Daoy (cell line): ENCODE measurements at places on chromosomes 12 and 14. TPM values are rescaled to one million over a fixed set of nuclear protein-coding genes. Genes with fewer than 3 reads are reported as not detected.

GRCh38 chr14:71467361-71467811 lies 464.8 kb upstream of the RGS6 start:
- peak; percentile 9 for DNase-seq

DNA sequence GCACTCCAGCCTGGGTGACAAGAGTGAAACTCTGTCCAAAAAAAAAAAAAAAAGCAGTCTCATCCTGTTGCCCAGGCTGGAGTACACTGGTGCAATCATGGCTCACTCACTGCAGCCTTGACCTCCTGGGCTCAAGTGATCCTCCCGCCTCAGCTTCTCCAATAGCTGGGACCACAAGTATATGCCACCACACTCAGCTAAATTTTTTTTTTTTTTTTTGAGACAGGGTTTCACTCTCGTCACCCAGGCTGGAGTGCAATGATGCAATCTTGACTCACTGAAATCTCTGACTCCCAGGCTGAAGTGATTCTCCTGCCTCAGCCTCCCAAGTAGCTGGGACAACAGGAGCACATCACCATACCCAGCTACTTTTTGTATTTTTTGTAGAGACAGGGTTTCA lies 5.2 kb upstream of the CNPY2 start:
- DNase-seq = peak; percentile 22

- no peak for DNase-seq
These were observed 74.3 kb downstream of the SYNE3 start for GRCh38 chr14:95442016-95442632.

DNA sequence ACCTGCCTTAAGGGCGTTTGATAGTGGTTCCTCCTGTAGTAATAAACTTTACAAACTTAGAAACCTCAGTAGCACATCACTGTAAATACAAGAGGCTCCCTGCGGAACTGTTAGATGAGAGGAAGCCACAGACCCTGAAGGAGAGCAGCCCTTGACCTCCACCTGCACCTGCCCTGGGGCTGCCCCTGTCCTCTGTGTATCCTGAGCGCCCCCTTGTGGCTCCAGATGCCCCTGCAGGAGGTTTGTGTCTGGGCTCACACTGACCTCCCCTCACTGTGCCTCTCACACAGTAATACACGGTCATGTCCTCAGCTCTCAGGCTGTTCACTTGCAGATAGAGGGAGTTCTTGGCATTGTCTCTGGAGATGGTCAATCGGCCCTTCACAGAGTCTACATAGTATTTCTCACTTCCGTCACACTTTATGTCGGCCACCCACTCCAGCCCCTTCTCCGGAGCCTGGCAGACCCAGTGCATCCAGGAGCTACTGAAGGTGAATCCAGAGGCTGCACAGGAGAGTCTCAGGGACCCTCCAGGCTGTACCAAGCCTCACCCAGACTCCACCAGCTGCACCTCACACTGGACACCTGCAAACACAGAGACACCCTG lies 1059.8 kb downstream of the TMEM121 start:
- DNase-seq = peak; percentile 46

DNA sequence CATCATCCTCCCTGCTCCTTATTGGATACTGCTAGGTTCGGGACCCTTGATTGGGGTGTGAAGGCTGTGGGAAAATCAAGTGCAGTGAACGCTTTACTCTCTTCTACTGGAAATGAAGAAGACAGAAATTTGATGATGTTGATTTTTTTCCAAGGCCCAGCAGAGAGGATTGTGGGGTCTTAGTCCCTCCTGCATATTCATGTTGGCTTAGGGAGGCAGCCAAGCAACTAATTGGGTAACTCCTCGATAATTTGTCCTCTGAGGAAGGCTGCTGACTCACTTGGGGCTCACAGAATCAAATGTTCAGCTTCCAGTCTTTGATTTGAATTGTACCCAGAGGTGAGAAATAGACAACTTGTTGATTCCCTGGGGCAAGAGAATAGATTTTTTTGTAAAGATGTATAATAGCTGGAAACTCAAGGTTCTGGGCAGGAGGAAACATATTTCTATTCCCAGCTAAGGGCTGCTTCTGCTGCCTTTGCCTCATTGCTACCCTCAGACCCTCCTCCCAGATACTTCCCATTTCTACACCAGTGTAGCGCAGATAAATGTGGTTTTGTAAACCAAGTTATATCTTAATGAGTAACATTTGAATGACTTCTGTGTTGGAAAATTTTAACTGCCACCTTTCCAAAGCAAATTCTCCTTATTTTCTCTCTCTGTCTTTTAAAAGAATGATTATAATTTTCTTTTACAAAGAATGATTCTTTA lies 21.7 kb downstream of the NEUROD4 start:
- peak; percentile 25 for DNase-seq

DNA sequence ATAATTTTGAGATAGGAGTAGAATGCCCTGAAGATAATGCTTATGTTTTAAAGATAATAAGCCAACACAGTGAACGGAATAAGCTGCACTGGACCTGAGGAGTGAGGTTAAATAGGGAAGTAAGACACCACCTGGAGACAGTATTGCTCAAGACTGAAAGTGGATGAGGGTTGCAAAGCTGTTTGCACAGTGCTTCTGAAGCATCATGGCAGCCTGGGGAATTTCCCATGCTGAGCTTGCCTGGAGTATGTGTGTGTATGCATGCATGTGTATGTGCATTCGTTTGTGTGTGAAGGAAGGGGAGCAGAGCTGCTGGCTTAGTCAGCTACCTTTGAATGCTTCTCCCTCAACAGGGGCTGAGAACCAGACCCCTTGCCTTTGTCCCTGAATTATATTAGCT lies 35.8 kb downstream of the BHLHE41 start:
- DNase-seq = peak; percentile 25

DNA sequence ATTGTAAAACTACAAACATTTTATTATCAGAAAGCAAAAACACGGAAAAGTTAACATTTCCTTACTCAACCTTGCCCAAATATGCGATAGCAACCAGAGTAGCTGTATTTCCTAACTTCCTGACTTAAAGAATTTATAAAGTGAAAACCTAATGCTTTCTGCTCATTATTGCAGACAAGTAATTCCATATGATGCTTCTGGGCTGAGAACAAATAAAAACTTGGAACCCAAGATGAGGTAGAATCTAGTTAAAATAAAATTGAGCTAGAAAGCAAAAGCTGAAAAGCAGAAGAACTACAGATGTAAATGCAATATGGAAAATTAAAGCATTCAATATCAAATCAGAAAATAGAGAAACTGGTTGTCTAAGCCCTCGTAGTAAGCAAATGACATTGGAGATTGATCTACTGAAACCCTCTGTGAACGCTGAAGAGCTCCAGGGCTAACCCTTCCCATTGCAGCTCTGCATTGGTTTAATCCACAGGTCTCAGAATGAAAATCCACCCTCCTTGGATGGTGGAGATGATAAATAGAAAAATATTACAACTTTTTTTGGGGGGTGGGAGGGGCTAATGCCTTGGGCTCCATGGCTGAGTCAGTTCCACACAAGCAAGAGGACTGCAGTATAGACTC lies 40.7 kb downstream of the CORO1C start:
- DNase-seq = no peak

DNA sequence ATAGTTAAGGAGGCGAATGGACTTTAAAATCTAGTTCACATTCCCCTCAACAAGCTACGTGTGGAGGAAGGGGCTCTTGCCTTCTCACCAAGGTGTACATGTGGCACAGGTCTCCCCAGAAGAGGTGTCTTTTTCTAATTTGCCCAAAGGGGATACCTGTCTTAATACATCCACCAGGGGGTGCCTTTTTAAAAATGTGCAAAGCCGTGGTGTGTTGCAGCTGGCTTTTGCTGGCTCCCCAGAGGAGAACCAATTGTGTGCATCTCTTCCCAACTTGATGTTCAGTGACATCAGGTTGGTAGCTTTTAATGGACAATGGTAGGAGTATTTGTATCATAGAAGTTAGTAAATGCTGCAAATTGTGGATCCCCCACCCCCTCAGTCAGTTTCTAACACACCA lies 33.8 kb downstream of the CREBL2 start:
- no peak for DNase-seq

- DNase-seq = no peak
These were observed 313.3 kb downstream of the DUSP6 start for GRCh38 chr12:89038831-89039512.

DNA sequence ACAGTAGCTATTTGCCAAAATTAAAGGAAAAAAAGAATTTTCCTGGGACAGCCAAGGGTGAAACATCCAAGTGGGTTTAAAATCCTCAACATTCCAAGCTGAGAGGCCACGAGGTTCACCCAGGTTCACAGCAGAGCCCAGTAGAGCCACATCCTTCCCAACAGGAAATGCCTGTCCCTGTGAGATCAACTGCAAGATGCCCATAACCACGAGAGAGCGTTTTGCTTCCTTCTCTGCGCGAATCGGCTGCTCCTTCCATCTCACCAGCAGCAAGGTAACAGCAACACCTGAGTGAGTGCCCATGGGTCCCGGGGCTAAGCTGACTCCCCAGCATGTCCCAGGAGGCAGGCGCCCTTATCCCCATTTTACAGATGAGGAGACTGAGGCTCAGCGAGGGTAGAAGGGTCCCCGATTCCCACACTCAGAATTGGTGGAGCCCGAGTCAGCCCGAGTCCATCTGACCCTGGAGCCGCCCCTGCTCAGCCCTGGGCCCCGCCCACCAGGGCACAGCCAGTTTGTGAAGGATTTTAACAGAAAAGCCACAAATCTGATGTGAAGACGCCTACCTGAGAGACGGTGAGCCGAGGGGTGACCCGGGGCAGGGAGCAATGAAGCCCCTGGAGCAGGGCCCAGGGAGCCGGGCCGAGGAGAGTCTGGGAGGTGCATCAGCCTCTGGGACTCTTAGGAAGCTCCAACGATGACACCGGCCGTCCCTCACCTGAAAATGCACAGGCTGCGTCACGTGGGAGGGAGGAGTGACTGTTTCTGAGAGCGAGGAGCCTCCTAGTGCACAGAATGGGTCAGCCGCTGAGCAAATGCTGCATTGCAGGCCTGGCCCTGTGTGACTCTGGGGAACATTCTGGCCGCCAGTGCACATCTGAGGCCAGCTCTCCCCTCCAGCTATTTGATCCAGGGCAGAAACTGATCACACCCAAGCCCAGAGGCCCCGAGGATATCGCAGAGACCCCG lies 236.9 kb upstream of the SFSWAP start:
- peak; percentile 62 for DNase-seq

- no peak for DNase-seq
These were observed 2.0 kb upstream of the PRB2 start for GRCh38 chr12:11397366-11397765.

- no peak for DNase-seq
These were observed 68.6 kb upstream of the GALNT9 start for GRCh38 chr12:132397934-132398385.

DNA sequence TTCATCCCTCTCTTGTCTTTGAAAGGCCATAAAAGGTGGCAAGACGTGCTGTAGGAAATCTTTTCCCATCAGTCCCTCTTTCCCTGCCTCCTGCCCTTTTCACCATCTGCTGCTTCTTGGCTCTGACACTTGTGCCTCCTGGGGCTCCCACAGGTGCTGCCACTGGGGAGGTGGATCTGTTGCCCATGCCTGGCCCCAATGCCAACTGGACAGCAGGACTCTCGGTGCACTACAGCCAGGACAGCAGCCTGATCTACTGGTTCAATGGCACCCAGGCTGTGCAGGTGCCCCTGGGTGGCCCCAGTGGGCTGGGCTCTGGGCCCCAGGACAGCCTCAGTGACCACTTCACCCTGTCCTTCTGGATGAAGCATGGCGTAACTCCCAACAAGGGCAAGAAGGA lies 6.5 kb downstream of the CLSTN3 start:
- no peak for DNase-seq

DNA sequence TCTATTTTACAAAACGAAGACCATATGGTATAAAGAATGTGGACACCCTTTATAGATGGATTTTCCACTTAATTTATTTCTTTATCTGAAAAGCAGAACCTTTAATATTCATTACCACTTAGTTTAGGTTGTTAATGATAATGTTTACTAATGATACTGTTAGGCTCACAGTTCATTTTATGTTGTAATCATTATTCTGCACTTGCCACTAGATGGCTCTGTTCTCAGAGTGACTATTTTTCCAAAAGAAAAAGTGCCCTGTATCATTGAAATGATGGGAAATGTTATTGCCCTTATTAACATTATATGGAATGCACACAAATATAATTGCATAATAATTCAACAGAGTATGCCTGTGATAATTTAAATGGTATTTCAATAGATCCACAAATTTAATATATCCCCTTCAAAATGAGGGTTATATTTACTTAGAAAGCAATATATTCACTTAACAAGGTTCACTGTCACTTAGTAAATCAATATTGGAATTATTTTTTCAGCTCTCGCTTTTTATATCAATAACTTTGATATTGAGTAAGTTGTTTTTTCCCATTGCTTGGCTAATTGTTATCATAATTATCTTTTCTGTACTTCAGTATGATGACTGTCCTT lies 95.7 kb downstream of the PDE3A start:
- no peak for DNase-seq

DNA sequence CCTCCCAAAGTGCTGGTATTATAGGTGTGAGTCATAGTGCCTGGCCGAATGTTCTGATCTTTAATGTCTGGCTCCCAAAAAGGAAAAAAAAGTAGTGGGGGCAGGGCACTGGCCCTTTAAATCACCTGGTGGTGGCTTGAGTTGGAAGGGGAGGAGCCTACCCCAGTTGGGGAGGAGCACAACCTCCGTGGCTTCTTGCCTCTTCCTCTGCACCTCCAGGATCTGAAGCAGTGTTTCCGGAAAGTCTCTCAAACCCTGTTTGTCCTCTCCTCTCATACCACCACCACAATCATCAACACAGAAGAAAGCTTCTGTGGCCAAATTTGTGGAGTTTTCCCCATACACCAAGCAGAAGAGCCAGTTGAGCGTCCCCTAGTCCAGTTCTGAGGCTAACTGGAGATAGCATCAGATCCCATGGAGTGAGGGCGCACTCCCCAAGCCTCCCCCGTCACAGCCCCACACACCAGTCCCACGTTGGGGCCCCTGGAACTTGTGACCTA lies 24.3 kb upstream of the RCOR1 start:
- no peak for DNase-seq

The GPR132 gene
- total RNA-seq = 3.3 and 5.1 TPM in 2 replicates

The TMEM132D gene
- 6.4 and 7.1 TPM in 2 replicates for total RNA-seq

The TMTC3 gene
- total RNA-seq = 35.7 and 37.2 TPM in 2 replicates

The P2RX2 gene
- total RNA-seq = not detected in 2 replicates

The TEP1 gene
- total RNA-seq = 12.6 and 13.0 TPM in 2 replicates

The ZNF891 gene
- 0.51 and 0.77 TPM in 2 replicates for total RNA-seq
